ENCODE measurements at places on chromosomes 12 and 14.
A peak's percentile ranks its signal among the peaks of the same experiment; 100 is the strongest.

DNA sequence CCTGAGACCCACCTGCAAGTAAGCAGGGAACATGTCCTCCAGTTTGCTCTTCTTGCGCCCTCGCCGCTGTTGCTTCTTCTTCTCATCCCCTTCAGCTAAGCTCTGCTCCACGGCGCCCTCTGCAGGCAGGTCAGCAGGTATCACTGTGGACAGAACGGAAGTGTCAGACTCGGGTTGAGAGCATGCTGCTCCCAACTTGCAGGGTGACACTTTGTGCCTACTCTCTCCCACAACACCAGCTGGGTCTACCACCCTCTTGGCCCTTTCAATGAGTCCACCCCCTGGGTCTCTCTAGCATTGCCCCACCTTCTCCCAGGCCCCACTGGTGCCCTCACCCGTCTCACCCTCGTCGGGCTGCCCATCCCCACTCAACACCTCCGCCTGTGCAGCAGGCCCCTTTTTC, 16.7 kb downstream of the KMT2D start:
- DNase-seq, result peak; percentile 92

DNA sequence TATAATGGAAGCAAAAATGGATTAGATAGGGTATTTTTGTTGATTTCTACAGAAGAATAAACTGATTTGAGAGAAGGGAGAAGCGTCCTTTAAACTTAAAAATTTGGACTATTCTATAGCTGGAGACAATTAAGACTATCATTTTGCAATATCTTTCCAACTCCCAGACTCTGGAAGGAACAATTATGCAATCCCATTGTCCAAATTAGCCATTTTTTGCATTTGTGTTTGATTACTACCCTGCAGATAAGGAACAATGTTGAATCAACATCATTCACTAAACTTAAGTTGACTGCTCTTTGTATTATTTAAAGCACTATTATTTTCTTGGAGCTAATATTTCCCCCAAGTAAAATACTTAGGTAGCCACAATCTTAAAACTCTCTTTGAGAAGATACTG, 34.8 kb upstream of the SELPLG start:
- DNase-seq, result no peak

DNA sequence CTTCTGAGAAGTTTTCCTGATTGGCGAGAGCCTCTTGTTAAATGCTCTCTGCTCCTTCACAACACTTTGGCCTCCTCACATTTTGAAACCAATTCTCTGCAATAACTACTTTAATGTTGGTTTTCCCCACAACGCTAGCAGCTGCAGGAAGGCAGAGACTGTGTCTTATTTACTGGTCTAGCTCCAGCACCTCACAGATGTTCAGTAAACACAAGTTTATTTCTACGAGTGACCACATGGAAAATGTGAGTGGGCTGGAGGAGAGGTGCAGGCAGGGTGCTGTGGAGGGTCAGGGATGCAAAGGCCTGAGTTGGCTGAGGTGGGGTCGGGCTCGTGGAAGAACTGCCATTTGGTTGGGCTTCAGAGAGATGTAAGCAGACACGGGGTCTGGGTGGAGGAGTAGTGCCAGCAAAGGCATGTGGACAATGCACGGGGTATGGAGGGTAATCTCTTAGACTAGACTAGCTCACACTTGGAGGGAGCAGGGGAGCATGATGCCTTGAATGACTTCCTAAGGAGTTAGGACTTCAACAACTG, 117.4 kb upstream of the RTL1 start:
- no peak for DNase-seq

DNA sequence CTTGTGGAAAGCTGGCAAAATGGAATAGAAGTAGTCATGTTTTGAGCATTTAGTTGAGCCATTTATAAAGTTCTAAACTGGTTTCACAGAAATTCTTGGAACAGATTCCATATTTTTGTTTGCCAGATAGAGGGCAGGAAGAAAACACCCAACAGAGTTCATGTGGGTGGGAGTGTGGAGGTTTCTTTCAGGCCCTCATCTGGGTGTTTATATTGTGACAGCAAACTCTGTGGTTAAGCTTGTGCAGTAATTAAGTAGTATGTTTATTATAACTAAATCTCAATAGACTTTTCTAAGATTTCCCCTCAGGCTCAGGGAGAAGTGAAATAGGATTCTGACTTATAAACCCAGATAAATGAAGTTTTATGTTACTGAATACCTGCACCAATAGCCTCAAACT, 57.4 kb downstream of the SPPL3 start:
- DNase-seq, result no peak

- peak; percentile 83 for DNase-seq
Measured at GRCh38 chr12:43835656-43836474, at the start of gene TMEM117. TSS of gene TMEM117 (plus strand) at chr12:43836081.

DNA sequence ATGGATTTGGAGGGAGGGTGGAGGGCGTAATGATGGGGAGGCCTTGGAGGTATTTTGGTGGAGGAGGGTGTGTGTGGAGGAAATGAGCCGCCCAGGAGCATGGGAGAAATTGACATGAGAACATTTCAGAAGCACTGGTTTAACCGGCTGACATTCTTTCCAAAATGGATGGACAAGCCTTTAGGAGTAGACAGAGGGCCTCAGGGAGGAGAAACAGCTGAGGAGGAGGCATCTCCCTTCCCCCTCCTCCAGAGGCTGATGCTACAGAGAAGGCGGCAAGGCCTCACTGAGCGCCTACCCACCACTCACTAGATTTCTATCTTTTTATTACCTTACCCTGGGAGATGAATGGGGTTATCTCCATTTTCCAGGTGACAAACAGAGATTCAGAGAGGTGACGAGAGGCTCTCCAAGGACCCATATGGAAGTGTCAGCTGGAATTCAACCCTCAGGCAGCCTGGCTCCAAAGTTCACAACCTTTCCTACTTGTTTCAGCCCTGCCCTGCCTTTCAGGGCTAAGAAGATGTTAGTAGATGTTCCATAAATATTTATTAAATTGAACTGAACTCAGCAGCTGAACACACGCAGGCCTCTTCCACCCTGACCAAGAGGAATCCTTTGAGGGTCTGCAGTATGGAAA, 289.6 kb downstream of the ZFP36L1 start:
- DNase-seq, result no peak

DNA sequence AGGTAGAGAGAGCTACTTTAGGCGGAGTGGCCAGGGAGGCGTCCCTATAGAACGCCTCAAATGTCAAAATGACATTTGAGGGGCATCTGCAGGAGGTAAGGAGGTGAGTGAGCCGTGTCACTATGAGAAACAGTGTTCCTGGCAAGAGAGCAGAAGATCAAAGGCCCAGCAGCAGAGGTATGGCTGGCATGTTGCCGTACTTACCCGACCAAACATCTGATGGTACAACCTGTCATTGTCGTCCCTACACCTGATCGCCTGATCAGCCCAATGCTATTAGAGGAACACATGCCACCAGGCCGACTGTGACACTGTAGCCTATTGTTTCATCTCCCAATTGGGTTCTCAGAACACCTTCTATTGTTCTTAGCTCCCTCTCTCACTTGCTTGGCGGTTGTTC, 33.9 kb upstream of the POC1B start:
- no peak for DNase-seq

DNA sequence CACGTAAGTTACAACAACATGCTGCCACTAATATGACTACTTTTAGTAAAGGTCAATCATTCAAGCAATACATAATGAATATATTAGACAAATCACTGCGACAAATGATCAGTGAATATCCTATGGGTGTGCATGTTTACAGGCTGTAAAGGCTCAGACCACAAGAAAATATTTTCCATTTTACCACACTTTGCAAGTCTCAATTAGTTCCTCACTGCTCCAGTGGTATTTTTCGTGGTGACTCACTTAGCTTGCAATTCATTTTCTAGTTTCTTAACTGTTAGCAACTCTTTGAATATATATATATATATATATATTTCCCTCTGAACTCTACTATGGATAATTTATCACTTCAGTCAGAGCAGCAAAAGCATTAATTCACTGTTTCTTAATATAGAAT, 96.9 kb downstream of the EML5 start:
- DNase-seq, result no peak

DNA sequence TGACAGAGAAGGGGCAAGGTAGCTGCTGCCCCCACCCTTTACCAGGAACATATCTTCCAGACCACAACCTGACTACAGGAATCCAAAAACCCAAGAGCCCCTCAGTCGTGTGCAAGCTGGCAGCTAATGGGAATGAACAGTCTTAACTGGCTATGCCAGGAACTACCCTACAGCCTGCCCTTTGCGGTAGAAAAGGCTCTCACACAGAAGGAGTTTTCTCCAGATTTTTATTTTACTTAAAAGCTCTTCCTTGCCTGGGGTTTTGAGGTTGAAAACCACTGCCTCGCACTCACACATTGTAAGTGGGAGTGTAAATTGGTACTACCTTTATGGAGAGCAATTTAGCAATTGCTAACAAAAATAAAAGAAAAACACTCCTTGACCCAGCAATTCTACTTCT, 28.3 kb downstream of the PITPNM2 start:
- no peak for DNase-seq
